ENCODE measurements at places on chromosomes 1 and 21.
A peak's percentile ranks its signal among the peaks of the same experiment; 100 is the strongest.

DNA sequence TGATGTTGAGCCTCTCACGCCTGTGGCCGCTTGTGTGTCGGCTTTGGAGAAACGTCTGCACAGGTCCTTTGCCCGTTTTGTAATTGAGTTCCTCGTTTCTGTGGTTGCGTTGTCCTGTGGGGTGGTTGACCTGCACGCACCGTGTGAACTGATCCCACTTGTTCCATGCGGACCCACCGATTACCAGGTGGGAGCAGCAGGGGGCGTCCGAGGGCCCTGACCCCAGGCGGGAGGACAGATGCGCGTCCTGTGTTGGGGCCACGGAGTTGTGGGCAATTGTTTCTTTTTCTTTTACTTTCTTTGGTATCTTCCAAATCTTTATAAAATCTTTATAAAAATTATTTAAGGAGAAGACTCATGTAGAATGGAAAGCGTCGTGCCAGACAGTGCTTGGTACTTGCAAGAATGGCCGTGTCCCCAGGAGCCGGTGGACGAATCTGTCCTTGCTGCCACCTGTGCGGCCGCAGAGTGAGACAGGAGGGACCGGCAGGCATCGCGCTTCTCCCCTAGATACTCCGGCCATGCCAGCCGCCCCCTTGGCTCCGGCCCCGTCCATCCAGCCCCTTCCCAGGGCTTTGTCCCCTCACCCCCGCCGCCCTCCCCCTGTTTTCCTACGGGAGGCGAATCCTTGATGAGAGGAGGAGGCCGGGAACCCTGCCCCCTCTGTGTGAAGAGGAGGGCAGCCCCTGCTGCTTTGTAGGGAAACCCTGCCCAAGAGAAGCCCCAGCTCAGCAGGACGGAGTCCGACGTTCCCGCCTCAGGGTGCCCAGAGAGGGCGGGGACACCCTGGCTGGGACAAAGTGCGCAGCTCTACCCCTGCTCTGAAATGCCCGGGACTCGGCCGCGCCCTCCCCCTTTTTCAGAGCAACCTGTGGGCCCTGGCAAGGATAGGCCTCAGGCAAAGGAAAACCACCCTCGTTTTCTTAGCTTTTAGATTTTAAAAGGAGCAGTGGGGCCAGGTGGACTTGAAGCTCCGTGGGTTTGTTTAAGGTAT lies 41.7 kb downstream of the PRKCZ start:
- DNase-seq: no peak

DNA sequence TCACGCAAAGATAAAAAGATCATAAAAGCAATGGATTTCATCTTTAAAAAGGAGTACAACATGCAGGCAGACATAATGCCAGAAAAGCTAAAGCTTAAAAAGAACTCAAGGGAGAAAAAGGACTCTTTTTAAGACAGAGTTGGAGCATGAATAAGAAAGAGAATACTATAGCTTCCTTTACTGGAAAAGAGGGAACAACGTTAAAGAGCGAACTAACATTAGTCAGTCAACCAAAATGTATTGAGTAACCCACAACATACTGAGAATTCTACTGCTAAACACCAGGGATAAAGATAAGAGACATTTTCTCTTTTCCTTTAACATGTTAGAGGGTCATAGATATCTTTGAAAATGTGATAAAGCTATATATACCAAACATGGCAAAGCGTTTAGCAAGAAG lies 182.0 kb downstream of the DUSP10 start:
- no peak for DNase-seq

DNA sequence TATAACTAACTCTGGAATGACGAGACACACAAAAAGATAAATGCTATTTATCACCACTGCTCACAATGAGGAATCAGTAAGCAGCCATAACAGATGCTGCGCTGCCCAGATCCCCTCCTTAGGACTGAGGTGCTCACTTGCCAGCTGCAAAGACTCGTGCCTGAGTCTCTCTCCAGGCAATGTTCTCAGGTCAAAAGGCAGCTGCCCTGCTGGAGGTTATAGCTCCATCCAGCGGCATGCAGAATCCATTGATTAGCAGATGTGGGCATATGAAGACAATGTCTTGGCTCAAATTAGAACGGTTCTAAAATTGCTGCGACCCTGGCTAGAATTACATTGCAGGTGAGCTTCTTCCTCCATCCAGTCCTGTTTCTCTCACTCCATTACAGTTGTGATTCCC lies 328.2 kb upstream of the CHRM3 start:
- no peak for DNase-seq

GRCh38 chr1:154093699-154094098 lies 61.2 kb downstream of the NUP210L start:
- no peak for DNase-seq

DNA sequence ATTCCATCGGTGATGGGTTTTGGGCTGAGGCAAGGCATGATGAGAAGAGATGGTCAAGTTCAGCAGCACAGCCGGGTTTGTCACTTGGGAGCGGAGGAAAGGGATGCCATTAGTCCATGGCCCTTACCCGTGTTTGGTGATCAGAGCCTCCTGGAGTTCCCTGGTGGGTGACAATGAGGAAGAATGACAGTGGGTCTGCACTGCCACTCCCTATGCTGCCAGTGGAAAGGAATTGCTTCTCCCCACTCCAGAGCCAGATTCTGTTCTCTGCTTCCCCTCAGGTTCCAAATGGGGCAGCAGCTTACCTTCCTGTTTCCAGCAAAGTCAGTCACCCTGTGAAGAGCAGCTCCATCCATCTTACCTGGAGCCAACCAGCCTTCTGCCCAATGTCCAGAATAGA lies 393.1 kb downstream of the PTPRU start:
- DNase-seq: no peak

DNA sequence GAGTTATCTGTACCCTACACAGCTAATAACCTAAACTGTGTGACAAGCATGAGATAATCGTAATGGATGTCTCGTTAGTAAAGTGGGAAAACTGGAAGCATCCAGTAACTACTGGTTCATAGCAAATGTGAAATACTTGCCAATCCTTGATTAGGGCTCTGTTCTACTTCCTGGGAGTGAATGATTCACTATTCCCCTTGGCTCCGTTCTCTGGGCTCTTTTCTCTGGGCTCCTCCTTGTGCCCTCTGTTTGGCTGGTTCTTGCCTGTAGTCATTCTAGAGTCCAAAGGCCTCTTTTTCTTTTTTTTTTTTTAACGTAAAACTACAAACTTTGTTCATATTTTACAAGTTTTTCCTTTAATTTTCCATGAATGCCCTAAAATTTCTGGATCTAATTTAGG lies 465.8 kb upstream of the PLXNA2 start:
- no peak for DNase-seq

DNA sequence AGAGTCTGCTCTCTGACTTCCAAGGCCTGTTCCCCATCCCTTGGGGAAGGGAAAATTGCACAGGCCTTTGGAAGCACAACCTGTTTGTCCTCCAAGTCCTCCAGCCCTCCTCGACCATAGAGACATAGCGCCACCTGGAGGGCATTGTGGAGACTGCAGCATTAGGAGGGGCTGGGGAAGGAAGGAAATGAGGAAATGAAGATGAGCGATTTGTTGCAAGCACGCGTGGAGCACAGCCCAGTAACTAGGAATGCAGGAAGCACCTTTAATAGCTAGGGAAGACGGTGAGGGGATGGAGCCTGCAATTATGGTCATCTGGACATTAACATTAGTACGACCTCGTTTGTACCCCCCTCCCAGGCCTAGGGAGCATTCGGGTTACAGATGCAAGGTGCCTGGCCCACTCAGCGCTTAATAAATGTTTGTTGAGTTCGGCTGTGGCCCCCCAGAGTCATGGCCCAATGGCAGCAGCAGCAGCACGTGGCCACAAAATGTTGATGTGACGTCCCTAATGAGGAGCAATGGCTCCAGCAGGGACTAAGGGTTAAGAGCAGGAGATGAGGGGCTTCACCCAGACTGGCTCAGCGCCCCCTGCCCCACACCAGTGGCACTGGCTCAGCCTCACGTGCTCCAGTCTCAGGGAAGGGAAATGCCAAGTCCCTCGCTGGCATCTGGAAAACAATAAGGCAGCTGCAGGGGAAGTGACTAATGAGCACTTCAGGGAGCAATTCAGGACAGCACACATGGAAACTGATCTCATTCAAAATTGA lies 8.0 kb upstream of the CAMK2N1 start:
- DNase-seq: peak; percentile 59

DNA sequence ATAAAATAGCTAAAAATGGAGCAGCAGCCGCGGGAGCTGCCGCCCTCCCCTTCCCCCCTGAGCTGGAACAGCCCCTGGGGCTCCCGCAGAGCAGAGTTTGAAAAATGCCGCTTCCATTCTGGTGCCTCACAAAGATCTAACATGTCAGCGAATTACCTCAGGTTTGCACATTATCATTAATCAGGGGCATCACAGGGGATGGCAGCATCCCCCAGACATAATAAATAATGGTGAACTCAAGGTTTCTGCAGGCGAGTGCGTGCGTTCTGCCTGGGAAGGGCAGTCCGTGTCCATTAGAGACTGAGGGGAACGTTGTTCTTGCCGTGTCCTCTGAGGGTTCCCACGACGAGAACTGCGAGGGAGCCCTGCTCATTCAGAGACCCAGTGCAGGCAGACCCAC lies 372.4 kb downstream of the DSCAM start:
- DNase-seq: no peak

DNA sequence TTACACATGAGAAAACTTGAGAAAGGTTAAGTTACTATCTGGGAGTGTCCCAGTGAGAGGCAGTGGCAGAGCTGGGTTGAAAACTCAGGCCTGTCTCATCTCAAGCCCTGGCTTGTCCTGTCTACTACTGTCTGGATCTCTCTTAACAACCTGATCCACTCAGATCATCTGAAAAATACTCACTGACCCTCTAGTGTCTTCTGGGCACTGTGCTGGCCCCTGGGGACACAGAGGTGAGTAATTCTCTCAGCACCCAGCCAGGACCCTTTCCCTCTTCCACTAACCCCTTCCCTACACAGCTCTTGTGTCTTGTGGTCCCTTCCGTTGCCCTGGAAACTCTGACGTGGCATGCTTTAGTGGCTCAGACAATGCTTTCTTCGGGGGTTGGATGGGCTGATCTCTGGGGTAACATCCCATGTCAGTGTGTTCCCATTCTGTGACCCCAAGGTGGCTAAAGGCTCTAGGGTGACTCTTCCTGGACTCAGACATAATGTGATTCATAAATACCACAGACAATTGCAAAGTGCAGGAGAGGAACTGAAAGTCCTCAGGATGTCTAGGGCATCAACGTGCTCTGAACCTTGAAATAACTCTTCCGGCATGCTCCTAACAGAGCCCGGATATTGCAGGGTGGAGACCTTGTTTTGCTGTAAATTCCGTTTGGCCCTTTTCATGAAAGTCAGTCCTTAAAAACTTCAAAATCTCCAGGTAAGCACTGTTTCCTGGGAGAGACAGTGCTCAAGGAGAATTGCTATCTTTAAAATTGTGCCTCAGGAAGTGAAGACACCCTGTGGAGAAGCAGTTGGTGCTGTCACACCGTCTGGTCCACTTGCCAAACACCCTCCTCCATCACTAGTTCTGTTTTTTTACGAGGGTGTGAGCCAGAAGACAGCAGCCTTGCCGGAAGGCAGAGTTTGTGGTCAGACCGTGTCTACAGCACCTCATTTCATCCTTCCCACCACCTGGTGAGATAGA lies 4.0 kb downstream of the SHISAL2A start:
- no peak for DNase-seq

- no peak for DNase-seq
These were observed 27.3 kb upstream of the CD84 start for GRCh38 chr1:160606611-160607010.
